Iris pigment epithelial cell (primary cell): ENCODE measurements at places on chromosomes 4 and X.
A peak's percentile ranks its signal among the peaks of the same experiment; 100 is the strongest.

DNA sequence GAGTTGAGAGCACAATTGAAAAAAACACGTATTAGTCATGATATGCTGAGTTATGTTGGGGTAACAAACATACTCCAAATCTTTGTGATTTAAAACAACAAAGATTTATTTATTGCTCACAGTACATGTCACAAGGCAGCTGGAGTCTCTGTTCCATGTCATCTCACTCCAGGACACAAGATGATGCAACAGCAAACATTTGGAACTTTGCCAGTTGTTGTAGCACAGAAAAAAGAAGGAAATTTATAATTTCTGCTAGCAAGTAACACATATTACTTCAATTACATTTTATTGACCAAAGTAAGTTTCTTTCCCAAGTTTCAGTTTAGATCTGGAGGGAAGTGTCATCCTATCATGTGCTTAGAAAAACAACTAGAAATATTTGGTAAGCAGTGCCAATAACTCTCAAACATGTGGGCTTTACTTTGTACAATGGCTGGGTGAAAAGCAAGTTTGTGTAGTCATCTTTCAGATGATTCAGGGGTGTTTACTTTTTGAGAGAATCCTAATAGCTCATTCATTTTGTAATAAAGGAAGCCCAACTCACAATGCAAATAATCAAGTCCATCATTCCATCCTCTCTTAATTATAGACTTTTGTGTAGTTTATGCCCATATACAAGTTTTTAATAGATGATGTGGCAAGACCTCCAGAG, 452.3 kb downstream of the ZIC3 start:
- no peak for DNase-seq

DNA sequence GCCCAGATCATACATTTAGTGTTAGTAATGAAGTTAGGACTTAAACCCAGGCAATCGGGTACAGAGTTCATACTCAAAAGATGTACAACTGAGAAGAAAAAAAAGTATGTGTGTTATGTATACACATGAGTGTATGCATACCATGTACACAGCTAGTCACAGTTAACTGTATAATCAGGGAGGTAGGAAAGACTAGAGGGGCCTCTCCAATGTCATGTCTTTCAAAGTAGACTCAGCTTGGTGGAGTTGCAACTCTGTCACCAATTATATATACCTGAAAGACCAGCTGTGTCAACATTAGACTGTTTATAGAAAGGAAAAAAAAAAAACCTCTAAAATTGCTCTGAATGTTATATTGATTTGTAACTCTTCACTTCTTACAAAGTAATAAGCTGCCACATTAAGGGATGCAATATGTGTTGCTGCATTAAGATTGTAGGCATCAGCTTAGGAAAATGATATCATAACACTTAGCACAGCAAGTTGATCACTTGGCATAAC, 167.5 kb downstream of the DCTD start:
- DNase-seq = peak; percentile 25

DNA sequence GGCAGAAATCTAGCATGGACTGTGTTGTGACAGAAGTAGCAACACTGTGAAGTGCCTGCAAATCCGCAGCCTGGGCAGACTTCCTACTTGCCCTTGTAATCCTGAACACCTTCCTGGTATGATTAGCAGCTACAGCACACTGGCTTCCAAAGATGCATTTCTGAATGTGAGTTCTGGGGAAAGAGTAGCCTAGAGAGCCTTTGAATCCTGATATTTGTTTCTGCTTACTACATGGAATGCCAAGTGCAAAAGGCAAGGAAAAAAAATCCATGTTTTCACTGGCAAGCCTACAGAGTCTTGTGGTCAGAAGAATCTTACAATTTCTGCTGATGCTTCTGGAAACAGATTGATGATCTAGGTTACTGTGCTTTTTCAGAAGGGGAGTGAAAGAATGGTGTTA, 223.7 kb downstream of the COL25A1 start:
- DNase-seq = peak; percentile 76

- DNase-seq = no peak
Measured at GRCh38 chrX:18278449-18278848, 57.8 kb upstream of the BEND2 start.

DNA sequence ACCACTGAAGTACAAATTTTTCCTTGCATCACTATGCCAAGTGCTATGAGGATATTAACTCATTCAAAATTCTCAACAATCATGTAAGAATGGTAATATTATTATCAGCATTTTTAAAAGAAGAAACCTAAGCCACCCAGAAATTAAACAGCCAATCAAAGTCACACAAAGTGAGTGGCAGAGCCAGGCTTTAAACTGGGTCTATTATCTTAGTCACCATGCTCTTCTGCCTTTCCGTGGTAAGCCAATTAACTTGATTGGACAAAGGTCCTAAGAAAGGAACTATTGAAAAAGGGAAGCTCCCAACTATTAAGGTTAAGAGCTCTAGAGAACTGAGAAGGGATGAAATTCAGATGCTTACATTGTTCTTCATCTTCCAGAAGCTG, 111.5 kb downstream of the ASB9 start:
- no peak for DNase-seq

DNA sequence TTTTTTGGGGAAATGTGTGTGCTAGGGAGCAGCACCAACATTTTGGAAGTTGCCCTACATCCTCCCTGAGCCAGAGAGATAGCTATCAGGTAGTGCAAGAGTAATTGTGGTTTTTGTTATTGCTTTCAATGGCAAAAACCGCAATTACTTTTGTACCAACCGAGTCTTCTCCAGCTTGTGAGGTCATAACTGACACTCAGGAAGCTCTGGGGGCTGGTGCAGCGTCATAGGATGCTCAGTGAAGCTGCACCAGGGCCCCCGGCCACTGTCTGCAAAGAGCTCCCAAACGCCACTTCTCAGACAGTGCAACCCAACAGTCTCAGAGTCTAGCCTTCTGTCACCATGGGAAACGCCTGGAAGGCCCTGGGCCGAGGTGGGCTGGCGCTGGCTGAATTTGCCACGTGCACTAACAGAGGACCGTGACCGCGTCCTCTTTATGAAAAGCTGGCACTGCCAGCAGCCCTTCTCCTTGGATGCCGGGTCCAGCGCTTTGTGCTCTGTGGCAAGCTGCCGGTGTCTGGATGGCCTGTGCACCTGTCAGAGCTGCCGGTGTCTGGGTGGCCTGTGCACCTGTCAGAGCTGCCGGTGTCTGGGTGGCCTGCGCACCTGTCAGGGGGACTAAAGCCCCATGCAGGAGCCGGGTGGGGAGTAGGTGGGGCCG, 19.4 kb downstream of the SH3TC1 start:
- no peak for DNase-seq

- no peak for DNase-seq
Measured at GRCh38 chr4:15501941-15502340, 32.3 kb downstream of the CC2D2A start.

- no peak for DNase-seq
Measured at GRCh38 chrX:8190341-8190830, 19.3 kb upstream of the VCX2 start.

- no peak for DNase-seq
Measured at GRCh38 chrX:72705111-72705510, 9.0 kb downstream of the PHKA1 start.

GRCh38 chr4:158253350-158253980, 43.2 kb downstream of the TMEM144 start:
- peak; percentile 63 for DNase-seq

DNA sequence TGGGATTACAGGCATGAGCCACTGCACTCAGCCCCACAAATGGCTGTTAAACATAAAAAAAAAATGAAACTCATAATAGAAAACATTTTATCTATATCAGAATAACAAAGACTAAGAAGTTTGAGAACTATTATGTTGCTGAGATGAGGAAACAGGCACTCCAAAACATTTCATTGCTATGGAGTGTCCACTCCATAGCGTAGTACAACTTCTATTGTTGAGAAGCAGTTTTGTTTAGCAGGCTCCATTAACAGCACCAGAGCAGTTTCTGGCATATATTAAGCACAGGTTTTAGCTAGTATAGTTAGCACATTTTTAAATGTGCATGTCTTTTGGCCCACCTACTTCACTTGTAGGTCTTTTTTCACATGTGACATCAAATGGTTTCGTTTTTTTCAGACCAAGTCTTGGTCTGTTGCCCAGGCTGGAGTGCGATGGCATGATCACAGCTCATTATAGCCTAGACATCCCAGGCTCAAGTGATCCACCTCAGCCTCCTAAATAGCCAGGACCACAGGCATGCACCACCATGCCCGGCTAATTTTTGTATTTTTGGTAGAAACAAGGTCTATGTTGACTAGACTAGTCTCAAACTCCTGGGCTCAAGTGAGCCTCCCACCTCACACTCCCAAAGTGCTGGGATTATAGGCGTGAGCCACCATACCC, 5.8 kb downstream of the HMGB2 start:
- DNase-seq = no peak

GRCh38 chr4:159516556-159517140, 413.8 kb downstream of the RAPGEF2 start:
- peak; percentile 50 for DNase-seq

- no peak for DNase-seq
Measured at GRCh38 chr4:3708611-3709010, 57.6 kb upstream of the ADRA2C start.

DNA sequence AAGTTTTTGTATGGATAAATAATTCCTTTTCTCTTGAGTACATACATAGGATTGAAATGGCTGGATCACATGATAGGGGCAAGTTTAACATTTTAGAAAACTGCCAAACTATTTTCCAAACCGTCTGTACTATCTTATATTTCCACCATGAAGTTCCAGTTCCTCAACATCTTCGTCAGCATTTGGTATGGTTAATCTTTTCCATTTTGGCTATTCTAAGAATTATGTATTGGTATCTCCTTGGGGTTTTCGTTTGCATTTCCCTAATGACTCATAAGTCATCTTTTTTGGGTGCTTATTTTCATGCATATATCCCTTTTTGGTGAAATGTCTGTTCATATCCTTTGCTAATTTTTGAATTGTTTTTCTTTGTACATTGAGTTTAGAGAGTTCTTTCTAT, 227.7 kb downstream of the DLG3 start:
- no peak for DNase-seq

GRCh38 chr4:93501244-93501643, 327.3 kb upstream of the ATOH1 start:
- DNase-seq = no peak

- no peak for DNase-seq
Measured at GRCh38 chr4:108335081-108335480, 166.3 kb upstream of the LEF1 start.

DNA sequence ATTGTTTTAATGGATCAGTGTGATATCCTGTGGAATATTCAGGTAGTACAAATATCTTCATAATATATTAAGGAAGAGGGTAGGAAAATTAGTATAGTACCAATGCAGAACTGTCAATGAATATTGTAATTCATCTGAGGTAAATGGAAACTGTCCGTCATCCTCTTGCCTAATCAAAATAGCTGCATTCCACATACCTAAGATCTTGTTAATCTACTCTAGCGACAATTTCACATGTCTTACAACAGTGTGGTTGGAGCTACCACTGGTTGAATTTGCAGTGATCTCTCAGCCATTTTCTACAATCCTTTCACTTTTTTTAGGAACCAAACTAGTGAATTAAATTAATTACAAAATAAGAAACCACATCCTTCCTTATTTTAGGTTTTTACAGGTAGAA, 117.5 kb downstream of the PCDH18 start:
- peak; percentile 60 for DNase-seq

GRCh38 chr4:124478470-124478869, 234.1 kb downstream of the ANKRD50 start:
- DNase-seq = no peak

GRCh38 chr4:141654098-141654497, 17.7 kb downstream of the IL15 start:
- no peak for DNase-seq

DNA sequence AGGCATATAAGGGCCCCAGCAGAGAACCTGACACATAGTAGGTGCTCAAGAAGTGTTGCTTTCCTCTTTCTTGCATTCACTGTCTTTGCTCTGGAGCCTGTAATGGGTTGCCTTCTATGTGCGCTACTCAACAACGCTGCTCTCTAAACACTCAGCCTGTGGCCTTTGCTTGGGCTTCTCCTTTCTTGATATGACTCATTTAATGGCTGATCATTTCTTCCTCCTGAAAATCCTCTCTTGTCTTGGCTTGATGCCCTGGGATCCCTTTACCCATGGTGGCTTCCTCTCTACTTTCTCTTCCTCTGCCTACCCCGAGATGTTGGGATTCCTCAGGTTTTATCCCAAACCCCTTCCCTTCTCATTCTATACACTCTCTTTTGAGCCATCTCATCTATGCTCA, 19.9 kb upstream of the PJA1 start:
- no peak for DNase-seq

DNA sequence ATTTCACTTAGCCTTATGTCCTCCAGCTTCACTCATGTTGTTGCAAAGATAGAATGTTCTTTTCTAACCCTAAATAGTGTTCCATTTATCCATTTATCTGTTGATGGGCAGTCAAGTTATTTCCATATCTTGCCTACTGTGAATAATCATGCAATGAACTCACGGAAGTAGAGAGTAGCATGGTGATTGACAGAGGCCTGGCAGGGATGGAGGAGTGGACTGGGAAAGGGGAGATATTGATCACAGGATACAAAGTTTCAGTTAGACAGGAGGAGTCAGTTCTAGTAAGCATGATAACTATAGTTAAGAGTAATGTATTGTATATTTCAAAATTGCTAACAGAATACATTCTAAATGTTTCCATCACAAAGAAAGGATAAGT, 10.3 kb upstream of the CLNK start:
- no peak for DNase-seq

DNA sequence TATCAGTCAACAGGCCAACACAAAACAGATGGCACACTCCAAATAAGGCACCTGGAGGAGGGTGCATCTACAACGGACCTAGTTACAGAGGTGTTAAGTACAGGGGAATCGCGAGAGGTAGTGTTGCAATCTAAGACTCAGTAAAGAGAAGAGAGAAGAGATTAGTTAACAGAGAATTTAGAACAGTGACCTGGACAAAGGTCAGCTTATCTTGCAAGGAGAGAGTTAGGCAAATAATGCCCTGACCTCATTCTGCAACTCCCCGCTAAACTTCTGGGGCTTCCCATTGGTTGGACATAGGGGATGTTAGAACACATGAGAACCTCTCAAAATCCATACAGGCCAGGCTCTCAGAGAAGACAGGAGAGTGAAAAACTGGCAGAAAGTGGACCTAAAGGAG, 289.4 kb upstream of the GK2 start:
- no peak for DNase-seq

DNA sequence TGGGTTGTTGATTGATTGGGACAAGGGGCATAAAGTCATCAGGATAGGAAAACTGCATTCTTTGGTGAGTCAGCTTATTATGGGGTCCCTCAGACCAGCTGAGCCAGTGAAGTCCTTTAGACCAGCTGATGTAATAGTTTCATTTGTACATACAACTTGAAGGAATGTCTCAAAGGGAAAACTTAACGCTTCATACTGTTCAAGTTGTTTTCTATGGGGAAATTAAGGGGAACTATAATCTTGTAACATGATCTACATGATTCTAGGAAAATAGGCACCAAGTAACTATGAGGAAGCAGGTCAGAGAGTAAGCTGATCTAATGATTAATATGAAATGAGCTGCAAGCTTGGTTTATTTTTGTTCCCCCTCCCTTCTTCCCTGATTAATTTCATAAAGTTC, 175.1 kb upstream of the GRID2 start:
- peak; percentile 0 for DNase-seq
